GM23248 (cell line): ENCODE measurements at places on chromosomes 3 and 15.

GRCh38 chr15:81277851-81278250 is 46.1 kb downstream of the STARD5 start:
- DNase-seq = no peak

GRCh38 chr3:181839916-181840297 is 128.2 kb downstream of the SOX2 start:
- no peak for DNase-seq

DNA sequence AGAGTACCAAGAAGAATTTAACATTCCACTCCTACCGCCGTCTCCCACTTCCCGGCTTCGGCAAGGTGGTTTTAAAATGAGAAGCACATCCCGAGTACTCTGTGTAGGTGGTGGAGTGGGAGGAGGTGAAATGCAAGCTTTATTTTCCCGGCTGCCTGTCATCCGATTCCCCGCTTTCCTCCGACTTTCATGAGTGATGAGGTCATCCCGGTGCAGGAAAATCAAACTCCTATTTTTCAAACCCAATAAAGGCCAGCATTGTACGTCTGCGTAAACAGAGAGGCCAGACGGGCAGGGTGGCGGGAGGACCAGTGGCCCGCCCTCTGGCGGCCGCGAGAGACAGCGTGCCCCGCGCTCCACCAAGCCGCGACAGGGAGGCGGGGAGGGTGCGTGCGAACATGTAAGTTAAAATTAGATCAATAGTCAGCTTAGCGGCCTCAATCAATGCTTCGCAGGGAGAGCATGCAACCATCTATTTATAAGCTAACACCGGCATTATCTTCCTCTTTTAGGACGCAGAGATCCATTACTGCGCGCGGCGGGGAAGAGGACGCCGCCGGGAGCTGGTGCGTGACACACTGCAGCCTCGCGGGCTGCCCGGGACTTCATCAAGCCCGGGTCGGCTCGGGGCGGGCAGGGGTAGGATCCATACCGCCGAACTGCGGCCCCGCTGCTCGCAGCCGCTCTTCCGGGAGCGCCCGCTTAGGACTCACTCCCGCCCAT is 163.3 kb downstream of the CD47 start:
- peak; percentile 88 for DNase-seq

- peak; percentile 77 for DNase-seq
These were observed 56.3 kb upstream of the FSTL1 start for GRCh38 chr3:120506828-120507774.

- no peak for DNase-seq
These were observed 43.9 kb downstream of the HEG1 start for GRCh38 chr3:125011941-125012340.
